ENCODE measurements at places on chromosomes 16 and 17.
A peak's percentile ranks its signal among the peaks of the same experiment; 100 is the strongest.

DNA sequence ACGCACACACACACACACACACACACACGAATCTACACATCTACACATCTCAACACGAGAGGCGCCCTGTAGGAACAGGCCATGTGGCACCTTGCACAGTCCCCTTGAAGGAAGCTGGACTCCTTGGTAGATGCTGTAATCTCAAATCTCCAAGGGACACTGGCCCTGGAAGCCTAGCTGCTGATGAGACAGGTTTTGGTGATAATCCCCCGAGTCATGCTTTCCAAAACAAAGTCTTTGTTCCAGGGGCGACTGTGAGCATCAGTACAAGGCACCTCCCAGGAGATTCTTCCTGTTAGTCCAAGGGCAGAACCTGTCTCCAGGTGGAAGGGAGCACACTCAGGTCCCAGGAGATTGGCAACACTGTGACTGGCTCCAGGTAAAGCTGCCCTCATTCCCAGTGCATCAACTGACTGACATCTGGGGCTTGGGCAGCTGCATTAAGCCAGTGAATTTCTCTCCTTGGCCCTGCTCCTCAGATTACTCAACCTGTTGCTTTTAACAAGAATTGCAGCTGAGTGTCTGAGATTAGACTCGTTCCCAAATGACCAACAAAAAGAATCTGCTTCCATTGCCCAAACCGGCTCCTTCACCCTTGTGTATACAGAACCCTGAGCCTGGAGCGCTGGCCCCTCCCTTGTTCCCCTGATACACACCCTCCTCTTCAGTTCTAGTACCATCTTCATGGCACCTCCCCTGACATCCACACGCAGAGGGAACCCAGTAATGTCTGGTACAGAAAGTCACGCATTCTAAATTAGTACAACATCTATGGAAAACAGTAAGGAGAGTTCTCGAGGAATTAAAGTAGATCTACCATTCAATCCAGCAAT lies 13.9 kb upstream of the TNRC6C start:
- peak; percentile 49 for DNase-seq

DNA sequence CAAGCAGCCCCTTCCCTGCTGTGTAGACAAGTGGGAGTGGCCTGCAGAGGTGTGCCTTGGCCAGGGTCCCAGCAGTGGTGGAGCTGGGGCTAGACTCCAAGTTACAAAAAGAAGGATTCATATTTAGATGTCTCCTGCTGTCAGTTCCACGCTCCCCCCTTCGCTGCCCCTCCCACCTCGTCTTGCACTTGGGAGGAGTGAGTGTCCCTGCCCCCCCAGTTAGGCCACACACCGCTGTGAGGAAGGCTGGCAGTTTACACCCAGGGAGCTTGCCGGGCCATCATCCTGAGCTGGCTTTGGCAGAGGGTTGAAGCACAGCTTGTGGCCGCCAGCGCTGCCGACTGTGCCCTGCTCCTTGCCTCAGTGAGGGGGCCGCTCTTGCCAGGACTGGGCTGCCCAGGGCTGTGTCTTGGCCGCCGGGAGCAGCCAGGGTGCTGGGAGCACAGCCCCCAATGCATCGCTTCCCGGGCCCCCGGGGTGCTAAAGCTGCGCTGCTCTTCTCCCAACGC lies 44.3 kb downstream of the ELAC2 start:
- no peak for DNase-seq

- DNase-seq, result peak; percentile 68
These were observed 6.5 kb downstream of the TFAP4 start for GRCh38 chr16:4266372-4266771.

- DNase-seq, result no peak
These were observed 4.0 kb downstream of the AKTIP start for GRCh38 chr16:53498984-53499383.

DNA sequence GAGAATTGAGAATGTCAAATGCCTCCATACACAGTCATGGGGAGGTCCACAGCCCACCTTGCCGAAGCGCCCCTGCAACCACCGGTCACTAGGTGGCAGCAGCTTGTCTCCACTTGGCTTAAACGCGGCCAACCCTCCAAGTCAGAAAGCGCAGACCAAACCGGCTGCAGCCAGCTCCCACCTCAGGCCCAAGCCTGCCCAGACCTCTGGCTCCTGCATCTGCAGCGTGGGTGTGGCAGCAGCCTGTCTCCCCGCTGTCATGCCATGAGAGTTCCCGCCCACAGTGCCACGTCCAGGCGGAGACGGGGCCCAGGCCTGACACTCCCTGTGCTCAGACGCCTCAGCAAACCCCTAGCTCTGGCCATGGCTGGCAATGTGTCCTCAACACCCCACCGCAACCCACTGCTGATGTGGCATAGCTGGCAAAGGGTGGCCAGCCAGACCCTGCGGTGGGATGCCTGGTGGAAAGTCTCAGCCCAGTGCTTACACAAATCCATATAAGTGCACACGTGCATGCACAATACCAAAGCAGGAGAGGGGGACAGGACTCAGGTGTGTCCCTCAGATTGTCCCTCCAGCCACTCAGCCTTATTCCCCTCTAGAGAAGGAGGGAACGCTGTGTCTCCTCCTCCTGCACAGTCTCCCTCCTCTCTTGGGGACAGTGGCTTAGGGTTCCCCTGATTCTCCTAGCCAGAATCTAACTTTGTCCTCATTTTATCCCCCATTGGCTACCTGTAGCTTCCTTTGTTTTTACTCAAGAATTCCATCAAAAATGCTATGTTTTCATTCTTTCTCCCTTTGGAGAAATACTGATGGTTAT lies 10.9 kb downstream of the COPZ2 start:
- peak; percentile 91 for DNase-seq

GRCh38 chr16:84897911-84898377 lies 78.2 kb downstream of the CRISPLD2 start:
- DNase-seq, result no peak

GRCh38 chr17:20084621-20085282 lies 75.6 kb downstream of the SPECC1 start:
- no peak for DNase-seq

DNA sequence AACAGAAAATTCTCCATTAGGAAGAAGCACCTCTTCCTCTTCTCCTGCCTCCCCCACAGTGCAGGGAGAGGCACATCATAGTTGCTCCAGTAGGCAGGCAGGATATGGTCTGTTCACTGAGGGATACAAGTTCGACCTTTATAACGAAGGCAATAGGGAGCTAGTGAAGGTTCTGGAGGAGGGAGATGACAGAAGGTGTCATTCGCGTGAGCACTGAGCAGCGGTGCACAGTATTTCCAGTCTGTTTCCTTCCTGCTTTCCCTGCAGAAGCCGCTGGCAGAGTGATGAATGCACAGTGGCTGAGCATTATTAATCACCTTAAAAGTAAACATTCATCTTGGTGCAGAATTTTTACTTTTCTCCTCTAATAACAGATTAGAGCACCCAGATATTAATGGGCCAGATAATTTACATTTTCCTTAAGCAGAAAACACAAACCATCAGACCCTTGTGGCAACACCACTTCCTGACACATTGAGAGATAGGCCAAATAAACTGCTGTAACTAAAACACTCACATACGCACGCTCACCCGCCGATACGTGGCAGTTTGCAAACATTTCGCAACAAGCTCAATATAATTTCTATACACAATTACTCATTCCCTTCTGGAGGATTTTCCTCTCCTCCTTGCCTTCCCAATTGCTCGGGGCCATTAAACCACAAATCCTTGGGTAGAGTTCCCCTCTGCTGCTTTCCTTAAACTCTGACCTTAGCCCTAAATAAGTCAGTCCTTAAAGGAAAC lies 69.5 kb downstream of the AIPL1 start:
- DNase-seq, result no peak
